ENCODE measurements at places on chromosomes 1 and 21.

- no peak for DNase-seq
Measured at GRCh38 chr1:205726619-205727125, 23.3 kb downstream of the NUCKS1 start.

DNA sequence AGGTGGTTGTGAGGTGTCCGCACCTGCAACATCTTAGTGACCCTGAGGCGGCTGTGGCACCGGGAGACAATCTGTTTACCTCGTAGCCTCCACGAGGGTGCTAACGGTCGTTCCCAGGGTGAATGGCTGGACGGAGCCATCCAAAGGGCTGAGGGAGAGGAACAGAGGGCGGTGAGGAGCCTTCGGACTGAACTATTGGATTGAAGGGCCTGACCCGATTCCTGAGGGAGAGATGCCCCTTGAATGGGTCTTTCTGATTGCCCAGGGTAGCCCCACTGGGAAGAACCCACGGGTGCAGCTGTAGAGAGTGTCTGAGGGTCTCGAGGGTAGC lies 2.3 kb downstream of the NR5A2 start:
- DNase-seq, result no peak

GRCh38 chr1:202622388-202622787 lies 87.9 kb downstream of the SYT2 start:
- no peak for DNase-seq

DNA sequence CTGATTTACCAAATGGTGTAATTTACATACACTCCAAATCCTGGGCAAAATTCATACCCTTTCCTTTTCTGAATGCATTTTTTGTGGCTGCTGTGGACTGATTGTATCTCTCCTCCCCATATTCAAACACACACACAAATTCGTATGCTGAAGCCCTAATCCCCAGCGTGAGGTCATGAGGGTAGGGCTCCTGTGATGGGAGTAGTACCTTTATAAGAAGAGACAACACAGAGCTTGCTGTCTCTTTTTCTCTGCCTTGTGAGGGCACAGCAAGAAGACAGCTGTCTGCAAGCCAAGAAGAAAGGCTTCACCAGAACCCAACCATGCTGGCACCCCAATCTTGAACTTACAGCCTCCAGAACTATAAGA lies 24.4 kb downstream of the DUSP10 start:
- peak; percentile 38 for DNase-seq

DNA sequence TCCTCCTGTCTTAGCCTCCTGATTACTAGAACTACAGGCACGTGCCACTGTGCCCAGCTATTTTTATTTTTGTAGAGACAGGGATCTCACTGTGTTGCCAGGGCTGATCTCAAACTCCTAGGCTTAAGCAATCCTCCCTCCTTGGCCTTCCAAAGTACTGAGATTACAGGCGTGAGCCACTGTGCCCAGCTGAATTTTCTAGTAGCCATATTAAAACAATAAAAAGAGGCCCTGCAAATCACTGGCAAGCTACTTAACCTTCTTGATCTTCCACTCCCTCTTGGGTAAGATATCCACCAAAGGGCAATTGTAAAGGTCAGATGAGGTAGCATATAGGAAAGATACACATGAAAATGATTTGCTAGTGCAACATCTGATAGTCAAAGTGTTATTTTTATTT lies 65.6 kb upstream of the SRSF10 start:
- no peak for DNase-seq

DNA sequence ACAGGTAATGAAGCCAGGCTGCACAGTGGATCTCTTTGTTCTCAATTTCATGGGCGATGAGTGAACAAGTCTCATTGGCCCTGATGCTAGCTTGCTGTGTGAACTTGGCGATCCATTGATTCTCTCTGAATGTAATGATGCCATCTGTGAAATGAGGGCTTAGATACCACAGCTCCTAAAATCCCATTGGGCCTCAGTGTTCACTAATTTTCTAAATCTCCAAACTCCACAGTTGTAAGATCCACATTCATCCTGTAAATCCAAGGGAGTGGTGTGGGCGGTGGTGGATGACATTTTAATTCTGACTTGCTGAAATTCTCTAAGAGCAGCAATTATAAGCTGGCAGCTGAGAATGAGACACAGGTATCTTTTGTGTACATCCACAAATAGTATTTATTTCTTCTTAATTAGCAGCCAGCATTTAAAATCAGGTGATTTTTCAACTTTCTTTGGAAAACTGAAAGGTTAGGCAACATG lies 9.6 kb upstream of the ACTL8 start:
- no peak for DNase-seq

- no peak for DNase-seq
Measured at GRCh38 chr1:240768979-240769378, 157.0 kb upstream of the GREM2 start.

- no peak for DNase-seq
Measured at GRCh38 chr1:67896826-67897225, 63.6 kb upstream of the GNG12 start.

GRCh38 chr1:231020139-231020601 lies 19.9 kb downstream of the FAM89A start:
- peak; percentile 90 for DNase-seq

- no peak for DNase-seq
Measured at GRCh38 chr1:222373216-222373615, 174.7 kb downstream of the HHIPL2 start.

DNA sequence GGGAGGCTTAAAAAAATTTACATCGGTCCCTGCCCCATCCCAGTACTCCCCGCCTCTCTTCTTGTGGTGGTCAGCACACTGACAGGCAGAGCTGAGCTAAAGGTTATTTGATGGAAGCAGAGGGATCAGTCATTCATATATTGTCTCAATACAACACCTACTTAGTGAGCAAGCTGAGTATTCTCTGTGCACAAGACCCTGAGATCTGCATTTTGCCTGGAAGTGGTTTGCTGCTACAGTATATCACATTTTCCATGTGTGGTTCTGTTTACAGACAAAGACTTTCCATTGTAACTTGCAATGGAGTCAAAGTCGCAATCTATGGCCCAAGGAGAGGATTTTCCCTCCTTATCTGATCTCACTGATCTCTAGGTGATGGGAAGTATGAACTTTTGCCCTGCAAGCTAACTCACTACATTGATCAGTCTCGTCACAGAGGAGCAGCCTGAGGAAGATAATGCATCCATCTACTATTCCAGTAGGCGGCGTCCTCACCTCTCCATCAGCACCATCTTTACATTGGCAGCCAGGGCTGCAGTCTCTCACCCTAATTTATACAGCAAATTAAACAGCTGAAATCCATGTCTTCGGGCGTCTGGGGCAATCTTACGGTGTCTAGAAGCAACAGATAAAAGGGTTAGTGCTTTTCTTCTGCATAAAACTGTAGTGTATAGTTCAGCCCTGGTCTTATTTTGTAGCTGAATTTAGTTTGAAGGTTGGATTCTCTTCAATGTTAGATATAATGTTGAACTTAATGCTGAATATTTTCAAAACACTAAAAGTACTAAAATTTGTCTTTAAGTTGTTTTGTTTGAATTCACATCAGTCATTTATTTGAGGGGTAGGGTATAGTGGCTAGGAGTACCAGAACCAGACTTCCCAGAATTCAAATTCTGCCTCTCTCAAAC lies 3.2 kb upstream of the TRAF5 start:
- peak; percentile 61 for DNase-seq

- no peak for DNase-seq
Measured at GRCh38 chr1:37475380-37476086, 1.2 kb downstream of the ZC3H12A start.

- DNase-seq, result no peak
Measured at GRCh38 chr1:193435781-193436180, 249.4 kb upstream of the B3GALT2 start.

DNA sequence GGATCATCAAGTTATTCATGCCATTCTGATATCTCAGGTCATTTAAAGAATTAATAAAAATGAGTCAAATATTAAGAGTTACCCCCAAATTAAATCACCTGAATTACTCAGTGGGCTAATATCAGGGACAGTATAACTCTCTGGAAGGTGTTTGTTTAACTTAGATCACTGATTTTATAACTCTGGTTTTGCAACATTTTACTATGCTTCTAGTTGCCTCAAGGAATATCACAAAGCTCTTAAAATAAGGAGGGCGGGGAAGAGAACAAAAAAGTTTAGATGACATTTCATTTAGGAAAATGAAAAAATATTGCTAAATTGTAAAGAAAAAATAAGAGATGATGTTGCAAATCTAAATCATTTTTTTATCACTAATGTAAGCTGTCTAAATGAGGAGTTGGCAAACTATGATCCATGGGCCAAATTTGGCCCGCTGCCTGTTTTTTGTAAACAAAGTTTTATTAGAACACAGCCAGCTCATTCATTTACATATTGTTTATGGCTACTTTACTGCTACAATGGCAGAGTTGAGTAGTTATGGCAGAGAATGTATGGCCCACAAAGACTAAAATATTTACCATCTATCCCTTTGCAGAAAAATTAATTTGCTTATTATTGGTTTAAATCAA lies 31.9 kb upstream of the SLC19A2 start:
- peak; percentile 29 for DNase-seq

DNA sequence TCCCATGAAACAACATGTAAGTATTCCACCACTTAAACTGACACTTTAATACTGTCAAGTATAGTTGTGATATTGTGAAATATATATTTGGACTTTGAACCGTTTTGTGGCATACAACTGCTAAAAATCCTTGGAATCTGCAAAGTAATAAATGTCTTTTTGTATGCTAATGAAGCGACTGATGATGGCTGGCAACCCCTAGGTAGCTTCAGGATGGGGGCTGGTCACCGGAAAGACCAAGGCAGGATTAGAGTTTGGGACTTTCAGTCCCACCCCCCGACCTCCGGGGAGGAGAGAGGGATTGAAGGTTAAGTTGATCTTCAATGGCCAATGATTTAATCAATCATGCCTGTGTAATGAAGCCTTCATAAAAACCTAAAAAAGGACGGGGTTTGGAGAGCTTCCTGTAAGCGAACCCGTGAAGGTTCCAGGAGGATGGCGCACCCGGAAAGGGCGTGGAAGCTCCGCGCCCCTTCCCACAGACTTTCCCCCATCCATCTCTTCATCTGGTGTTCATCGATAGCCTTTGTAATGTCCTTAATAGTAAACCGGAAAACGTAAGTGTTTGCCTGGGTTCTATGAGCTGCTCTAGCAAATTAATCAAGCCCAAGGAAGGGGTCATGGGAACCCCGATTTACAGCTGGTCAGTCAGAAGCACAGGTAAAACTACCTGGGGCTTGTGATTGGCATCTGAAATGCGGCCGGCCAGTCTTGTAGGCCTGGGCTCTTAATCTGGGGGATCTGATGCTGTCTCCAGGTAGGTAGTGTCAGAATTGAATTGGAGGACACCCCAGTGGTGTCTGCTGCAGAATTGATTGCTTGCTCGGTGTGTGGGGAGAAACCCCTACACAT lies 1.8 kb upstream of the ZNF281 start:
- DNase-seq, result no peak

DNA sequence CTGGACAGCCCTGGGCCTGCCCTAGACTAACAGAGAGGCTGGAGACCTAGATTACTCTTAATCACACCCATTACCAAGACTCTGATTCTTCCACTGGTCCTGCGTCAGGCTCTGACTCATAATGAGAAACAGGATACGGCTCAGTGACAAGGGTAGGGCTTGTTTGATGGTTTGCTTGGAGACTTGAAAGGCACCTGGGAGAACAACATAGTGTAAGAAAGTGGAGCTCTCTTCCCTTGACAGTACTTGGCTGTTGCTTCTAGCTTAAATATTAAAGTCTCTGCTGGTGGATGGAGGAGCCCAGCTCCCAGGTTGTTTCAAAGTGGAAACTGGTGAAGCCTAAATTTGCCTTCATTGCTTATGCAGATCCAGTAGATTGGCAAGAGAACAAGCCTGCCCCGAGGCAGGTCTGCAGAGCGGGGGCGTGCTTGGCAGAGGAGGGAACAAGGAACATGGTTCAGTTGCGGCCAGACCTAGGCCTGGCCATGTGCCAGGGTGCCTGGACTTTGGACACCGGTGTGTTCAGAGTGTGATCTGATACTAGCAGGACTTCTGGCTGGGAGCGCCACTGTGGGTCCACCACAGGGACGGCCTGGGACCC lies 480.6 kb downstream of the CAMTA1 start:
- DNase-seq, result peak; percentile 72

DNA sequence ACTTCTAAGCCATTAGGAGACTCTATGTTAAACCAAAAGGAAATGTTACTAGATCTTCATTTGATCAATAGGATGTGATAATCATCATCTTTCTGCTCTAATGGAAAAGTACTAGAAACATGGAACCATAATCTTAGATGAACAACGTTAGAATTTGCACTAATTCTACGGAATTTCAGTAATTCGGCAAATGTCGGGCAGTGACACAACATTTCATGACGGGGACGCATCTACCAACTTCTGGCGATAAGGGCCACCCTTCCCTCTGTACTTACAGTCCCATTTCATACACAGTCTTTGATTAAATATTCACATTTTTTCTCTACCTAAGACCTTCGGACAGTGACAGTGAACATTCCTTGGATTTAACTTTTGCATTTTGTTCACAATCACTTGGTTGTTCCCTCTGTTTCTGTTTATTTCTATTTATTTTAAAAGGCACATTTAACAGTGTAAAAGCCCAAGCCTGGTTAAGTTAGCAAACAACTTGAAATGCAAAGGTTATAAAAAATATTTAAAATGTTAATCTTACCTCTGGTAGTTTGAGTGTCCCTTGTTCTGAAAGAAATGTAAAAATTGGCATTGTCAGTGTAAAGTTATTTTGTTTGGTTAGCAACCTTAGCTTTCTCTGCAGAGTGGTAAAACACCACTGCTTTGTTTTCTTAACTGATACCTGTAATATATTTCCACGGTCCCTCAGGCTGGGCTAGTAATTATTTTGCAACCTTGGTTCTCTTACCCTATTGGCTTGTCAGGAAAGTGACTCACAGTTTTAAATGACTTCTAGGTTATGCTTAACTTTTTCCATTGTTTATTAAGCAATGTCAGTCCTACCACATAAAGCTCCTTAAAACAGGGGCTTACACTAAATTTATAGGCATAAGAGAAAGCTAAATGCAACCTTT lies 276.9 kb downstream of the VAV3 start:
- peak; percentile 51 for DNase-seq

- DNase-seq, result no peak
Measured at GRCh38 chr1:75470448-75470847, 140.5 kb downstream of the SLC44A5 start.

DNA sequence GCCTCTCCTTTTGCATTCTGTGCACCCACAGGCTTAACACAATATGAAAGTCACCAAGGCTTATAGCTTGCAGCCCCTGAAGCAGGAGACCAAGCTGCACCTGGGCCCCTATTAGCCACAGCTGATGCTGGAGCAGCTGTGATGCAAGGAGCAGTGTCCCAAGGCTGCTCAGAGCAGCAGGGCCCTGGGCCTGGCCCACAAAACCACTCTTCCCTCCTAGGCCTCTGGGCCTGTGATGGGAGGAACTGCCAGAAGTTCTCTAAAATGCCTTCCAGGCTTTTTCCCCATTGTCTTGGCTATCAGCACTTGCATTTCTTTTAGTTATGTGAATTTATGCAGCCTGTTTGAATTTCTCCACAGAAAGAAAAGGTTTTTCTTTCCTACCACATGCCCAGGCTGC lies 89.5 kb upstream of the KCTD3 start:
- DNase-seq, result no peak

Measured in fibroblast of villous mesenchyme (primary cell).